ENCODE measurements at places on chromosomes 11 and 22. TPM values are rescaled to one million over a fixed set of nuclear protein-coding genes. Genes with fewer than 3 reads are reported as not detected.

- DNase-seq: peak; percentile 12
Observed at GRCh38 chr11:117009905-117010605, 88.2 kb downstream of the SIK3 start.

DNA sequence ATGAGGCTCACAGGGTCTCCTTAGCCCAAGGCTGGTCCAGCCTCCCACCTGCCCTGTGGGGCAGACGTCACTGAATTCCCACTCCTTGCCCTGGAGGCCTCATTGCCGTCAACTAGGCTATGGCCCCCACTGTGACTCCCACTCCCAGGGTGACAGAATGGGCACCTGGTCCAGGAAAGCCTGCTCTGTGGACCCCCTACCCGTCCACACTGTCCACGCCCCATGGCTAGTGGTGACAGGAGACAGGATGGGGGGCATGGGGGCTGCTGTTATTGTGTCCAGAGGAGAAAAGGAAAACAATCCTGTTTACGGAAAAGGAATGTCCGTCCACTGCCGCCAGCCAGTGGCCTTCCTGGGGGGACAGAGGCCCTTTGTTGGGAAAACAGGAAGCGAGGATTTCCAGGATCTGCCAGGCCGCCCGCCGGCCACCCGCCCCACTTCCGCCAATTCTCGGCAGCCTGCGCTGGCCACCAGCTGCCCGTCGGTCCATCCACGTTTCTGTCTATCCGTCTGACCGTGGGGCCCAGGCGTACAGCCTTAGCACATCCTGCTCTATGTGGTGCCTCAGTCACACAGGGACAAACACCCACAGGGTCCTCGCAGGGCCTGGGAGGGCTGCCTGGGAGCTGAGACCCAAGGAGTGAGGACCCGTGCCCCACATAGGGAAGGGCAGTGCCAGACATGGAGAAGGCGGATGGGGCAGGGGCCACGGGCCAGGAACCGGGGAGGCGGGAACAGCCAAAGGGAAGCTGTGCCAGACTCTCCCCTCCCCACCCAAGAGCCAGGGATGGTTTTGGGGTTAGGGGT is 19.5 kb downstream of the CRELD2 start:
- no peak for DNase-seq

Gene CSF2RB
- total RNA-seq: not detected

Gene TMEM126B
- total RNA-seq: 32.5 TPM

Gene XKR3
- total RNA-seq: not detected
